ENCODE measurements at places on chromosomes 6 and 20. TPM values are rescaled to one million over a fixed set of nuclear protein-coding genes. Genes with fewer than 3 reads are reported as not detected.

GRCh38 chr6:20408851-20409250 is 7.2 kb downstream of the E2F3 start:
- no peaks in the 10 kb centered on the region for H3K27me3 ChIP-seq
- H3K27ac ChIP-seq, result no peak overlapping the region
- H3K36me3 ChIP-seq, result peaks cover 19% of the 10 kb centered on the region
- no peak overlapping the region for H3K4me3 ChIP-seq
- H3K4me1 ChIP-seq, result peaks cover 19% of the 10 kb centered on the region

GRCh38 chr20:48262466-48262865 is 477.2 kb upstream of the SULF2 start:
- H3K27me3 ChIP-seq, result peaks cover 12% of the 10 kb centered on the region
- H3K4me1 ChIP-seq, result no peaks in the 10 kb centered on the region
- no peak overlapping the region for H3K4me3 ChIP-seq
- H3K36me3 ChIP-seq, result no peaks in the 10 kb centered on the region

MACROD2 gene
- total RNA-seq, result 6.4 TPM

DNA sequence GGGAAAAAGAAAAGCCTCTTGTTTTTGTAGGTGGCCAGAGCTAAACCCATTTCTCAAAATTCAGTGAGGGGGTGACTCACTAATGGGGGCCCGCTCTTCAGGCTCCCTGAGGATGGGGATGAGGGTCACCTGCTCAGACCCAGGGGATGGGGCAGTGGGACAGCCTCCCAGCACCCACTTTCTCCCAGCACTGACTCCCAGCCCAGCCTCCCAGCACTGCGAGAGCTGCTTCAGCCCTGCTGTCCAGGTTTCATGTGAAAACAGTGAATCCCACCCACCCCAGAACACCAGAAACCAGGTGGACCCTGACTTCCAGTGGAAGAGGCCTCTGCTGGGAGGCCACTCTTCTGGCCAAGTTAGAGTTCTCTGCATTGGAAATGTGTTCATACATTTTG is 362.6 kb downstream of the CDH4 start:
- peaks cover 17% of the 10 kb centered on the region for H3K27me3 ChIP-seq
- H3K4me1 ChIP-seq, result peaks cover 4% of the 10 kb centered on the region

DNA sequence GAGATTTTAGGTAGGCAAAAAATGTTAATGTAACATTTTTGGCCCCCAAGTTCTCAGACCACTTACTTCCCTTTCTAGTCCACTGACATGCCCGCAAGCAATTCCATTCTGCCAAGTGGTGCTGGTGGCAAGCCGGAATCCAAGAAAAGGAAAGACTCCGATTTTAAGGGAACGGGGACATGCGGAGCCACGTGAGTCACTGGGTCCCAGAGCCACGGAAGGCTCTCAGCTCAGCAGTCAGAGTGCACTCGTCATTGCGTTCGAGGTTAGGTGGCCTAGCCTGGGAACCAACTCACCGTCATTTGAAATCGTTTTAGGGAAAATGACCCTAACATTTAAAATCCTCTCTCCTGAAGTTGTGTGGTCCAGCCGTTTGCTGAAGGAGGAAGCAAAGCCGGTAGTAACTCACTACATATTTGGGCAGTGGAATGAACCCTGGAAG is 711 bp upstream of the SIRT5 start:
- H3K36me3 ChIP-seq, result peaks cover 6% of the 10 kb centered on the region
- no peak for DNase-seq
- H3K27ac ChIP-seq, result peak overlapping the region; percentile 97
- H3K4me3 ChIP-seq, result peak overlapping the region; percentile 80
- no peaks in the 10 kb centered on the region for H3K27me3 ChIP-seq
- H3K4me1 ChIP-seq, result peaks cover 9% of the 10 kb centered on the region

- H3K27ac ChIP-seq, result no peak overlapping the region
- H3K36me3 ChIP-seq, result no peaks in the 10 kb centered on the region
- no peak for DNase-seq
- H3K27me3 ChIP-seq, result no peaks in the 10 kb centered on the region
- no peak overlapping the region for H3K4me3 ChIP-seq
Measured at GRCh38 chr20:9088556-9088955, 19.7 kb downstream of the PLCB4 start.

- peaks cover 53% of the 10 kb centered on the region for H3K4me1 ChIP-seq
- H3K4me3 ChIP-seq, result no peak overlapping the region
- H3K27me3 ChIP-seq, result no peaks in the 10 kb centered on the region
- no peak for DNase-seq
Measured at GRCh38 chr6:128511506-128511905, 8.9 kb downstream of the PTPRK start.

GRCh38 chr20:48725555-48725991 is 102.2 kb downstream of the PREX1 start:
- H3K4me3 ChIP-seq, result no peak overlapping the region
- peaks cover 10% of the 10 kb centered on the region for H3K4me1 ChIP-seq
- H3K27ac ChIP-seq, result no peak overlapping the region
- no peak for DNase-seq
- no peaks in the 10 kb centered on the region for H3K27me3 ChIP-seq
- H3K36me3 ChIP-seq, result no peaks in the 10 kb centered on the region
